ENCODE measurements at places on chromosomes 3 and 15.
A peak's percentile ranks its signal among the peaks of the same experiment; 100 is the strongest.

GRCh38 chr3:194382892-194383223 is 13.3 kb upstream of the LRRC15 start:
- DNase-seq: no peak

GRCh38 chr15:83107841-83108181 is 366 bp downstream of the TM6SF1 start:
- no peak for DNase-seq

- DNase-seq: peak; percentile 12
Measured at GRCh38 chr3:87503900-87504498, 227.6 kb upstream of the POU1F1 start.

DNA sequence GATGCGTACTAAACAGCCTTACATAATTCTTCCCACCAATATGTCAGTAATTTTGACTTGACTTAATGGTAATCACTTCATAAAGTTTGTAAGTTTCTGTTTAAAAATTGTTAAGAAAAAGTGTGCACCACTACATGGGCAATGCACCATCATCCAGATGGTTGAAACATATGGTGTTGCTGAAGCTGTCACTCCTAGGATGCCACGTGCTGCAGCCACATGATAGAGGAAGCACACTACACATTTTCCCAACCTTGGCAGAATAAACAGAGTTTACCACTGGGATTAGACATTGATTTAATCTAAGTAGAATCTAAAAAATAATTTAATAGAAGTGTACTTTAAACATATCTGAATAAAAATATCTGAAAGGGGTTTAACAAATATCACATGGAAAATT is 1209.9 kb downstream of the NSUN3 start:
- no peak for DNase-seq

GRCh38 chr3:54859184-54859583 is 68.7 kb downstream of the LRTM1 start:
- no peak for DNase-seq

GRCh38 chr15:31079519-31079918 is 22.0 kb downstream of the TRPM1 start:
- no peak for DNase-seq

GRCh38 chr3:11698326-11699082 is 54.8 kb upstream of the VGLL4 start:
- no peak for DNase-seq

DNA sequence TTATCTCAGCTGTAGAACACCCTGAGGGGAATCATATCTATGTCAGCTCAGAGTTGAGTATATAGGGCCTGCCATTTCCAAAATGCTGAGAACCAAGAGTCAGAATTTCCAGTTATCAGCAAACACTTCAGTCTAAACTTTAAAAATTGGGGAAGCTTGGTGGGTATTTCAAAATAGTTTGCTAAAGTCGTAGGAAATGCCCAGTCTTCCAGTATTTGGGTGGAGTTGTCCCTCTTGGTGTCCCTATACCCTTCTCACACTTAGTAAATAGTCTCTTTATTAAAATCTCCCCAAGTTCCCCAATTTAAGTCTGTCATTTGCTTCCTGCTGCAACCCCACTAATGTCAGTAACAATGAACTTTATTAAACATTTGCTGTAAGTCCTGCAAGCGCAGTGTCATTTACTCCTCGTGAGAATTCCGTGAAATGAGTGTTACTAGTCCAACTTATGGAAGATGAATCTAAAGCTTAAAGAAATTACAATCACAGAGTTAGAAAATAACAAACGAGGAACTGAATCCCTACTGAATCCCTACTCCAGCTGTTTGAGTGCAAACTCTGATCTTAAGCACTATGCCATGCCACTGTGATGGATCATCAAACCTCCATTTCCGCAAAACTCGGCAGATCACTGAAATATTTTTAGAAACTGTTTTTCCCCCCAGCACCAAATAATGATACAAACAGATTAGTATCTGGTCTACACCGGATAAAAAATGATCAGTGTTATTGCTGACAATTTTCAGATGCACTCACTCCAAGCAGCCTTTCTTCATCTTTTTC is 341.7 kb upstream of the PROK2 start:
- no peak for DNase-seq

DNA sequence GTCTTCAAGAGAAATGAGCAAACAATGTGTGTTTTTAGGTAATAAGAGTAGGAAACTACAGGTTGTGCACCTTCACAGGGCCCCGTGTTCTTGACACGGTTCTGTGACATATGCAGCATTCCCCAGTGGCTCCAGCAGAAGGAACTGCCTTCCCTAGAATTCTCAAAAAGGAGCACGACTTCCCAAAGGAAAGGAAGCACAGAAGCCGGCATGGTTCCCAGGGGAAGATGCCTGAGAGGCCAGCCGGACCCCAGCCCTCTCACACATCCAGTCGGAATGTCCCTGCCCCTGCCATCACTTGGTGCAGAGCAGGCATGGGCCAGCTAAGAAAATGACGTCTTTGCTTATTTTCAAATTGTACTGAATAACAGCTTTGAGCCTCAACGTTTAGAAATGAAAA is 187.3 kb upstream of the NSMCE3 start:
- no peak for DNase-seq

- DNase-seq: peak; percentile 58
Measured at GRCh38 chr3:150545419-150546225, 674 bp downstream of the SERP1 start.

DNA sequence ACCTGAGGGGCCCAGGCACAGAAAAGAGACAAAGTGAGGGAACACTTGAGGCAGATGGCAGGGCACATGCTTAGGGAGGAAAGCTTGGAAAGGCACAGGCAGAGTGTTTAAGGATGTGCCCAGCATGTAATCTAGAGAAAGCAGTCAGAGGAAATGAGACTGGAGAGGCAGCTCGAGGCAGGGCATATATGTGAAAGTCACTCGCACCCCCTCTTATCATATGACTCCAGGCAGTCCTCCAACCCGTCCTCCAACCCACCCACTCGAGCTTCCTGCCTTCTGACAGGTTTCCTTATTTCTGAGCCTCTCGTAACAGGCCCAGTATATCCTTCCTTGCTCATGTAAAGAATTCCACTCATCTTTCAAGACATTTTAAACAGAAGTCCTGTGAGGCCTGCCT is 294.0 kb downstream of the SOX2 start:
- no peak for DNase-seq

- peak; percentile 17 for DNase-seq
Measured at GRCh38 chr3:24494618-24495325, at the start of gene THRB. TSS of gene THRB (minus strand) at chr3:24494850.

- no peak for DNase-seq
Measured at GRCh38 chr3:14522768-14523167, 17.4 kb downstream of the GRIP2 start.

- DNase-seq: no peak
Measured at GRCh38 chr3:54008099-54008498, 114.3 kb upstream of the CACNA2D3 start.

GRCh38 chr3:38722781-38723568 is 73.5 kb upstream of the SCN5A start:
- no peak for DNase-seq

DNA sequence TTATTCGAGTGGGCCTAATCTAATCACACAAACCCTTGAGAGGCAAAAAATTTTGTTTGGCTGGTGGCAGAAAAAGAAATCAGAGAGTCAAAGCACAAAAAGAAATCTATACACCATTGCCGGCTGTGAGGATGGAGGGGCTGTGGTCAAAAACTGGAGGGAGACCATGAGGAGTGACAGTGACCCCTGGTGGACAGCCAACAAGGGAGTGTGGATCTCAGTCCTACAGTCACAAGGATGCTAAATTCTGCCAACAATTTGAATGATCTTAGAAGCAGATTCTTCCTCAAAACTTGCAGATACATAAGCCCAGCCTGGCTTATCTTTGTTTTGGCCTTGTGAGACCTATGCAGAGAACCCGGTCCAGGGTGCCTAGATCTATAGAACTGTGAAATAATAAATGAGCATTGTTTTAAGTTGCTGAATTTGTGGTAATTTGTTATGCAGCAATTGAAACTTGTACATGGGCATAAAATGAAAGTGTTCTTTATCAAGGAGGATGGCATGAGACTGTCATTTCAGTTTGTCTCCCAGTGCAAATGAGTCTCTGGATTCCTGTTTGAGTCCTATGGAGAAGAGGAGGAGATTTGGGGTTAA is 103.0 kb upstream of the ARHGEF26 start:
- peak; percentile 29 for DNase-seq

- DNase-seq: no peak
Measured at GRCh38 chr3:105788593-105788992, 80.2 kb downstream of the CBLB start.

DNA sequence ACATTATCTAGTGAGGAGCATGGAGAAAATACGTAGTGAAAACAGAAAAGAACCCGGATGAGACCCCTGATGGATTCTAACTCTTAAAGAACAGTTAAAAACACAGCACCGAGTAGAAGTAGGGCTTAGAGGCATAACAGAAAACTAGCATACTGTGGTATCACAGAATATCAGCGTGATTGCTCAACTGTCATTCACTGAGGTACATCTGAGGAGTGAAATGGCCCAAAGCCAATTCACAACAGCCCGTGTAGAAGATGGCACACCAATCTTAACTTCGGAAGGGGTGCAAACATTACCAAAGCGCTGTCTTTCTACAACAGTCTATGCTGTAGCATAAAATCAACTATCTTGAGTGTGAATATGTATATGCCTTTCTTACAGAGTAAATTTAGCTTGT is 1.8 kb downstream of the CLASP2 start:
- no peak for DNase-seq

GRCh38 chr3:113556316-113556945 is 24.1 kb downstream of the SIDT1 start:
- DNase-seq: no peak

DNA sequence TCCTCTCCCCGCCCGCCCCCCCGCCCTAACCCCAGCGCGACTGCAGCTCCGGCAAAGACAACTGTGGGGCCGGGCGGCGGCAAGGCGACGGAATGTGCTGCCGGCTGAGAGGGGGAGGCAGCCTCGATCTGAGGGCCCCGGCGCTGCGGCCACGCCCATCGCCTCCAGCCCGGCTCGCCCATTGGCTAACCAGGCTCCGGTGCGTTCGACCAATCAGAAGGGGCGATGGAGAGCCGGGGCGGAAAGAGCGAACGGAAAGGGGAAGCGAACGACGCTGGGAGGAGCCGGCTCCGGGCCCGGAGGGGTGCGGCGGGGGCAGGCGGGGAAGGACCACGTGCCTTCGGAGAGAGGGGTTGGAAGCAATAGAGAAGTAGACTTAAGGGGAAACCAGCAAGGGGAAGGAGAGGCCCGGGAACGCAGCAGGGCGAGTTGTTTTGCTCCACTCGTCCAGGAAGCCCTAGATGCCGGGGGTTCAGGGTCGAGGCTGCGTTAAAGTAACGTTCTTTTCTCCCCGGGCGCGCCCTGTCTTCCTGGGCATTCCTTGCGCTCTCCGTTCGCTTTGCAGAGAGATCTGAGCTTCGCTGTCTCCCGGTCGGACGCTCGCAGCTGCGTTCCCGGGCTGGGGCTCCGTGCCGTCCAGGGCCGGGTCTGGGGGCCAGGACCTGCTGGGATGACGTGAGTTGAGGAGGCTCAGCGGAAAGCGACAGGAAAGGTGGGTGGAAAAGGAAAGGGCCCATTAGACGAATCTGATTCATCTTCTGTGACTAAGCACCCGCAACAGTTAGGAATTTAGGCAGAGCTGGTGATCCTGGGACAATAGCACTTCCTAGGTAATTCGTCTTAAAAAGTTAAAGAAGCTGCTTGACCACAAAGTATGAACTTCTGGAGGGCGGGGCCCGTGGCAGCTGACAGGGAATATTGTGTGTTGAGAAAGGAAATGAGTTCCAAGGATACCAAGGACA is at the start of gene KPNA4:
TSS of gene KPNA4 (minus strand) at position 130 of the 962 bp plus-strand sequence. CDS start 289 bp downstream, outside the sequence.
- DNase-seq: peak; percentile 96

- peak; percentile 55 for DNase-seq
Measured at GRCh38 chr3:51391566-51392354, 675 bp downstream of the RBM15B start.

DNA sequence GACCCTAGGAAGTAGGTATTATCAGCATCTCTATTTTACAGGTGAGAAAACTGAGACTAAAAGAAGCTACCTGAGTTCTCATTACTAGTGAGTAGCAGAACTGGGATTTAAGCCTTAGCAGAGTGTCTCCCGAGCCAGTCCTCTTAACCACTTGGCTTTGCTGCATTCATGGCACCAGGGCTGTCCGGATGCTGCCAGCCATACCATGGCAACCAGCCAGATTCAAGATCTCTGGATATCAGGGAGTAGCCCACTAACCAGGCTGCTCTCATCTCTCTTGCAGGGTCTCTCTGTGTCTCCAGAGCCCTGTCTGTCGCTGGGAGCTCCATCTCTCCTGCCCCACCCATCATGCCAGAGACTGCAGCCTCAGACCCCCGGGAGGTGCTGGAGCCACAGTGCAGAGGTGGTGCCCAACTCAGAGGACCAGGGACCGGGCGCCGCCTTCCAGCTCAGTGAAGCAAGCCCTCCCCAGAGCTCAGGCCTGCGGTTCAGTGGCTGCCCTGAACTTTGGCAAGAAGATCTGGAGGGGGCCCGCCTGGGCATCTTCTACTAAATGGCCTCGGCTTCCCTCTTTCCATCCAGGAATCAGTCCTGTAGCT is 1.7 kb downstream of the MESP2 start:
- no peak for DNase-seq

DNA sequence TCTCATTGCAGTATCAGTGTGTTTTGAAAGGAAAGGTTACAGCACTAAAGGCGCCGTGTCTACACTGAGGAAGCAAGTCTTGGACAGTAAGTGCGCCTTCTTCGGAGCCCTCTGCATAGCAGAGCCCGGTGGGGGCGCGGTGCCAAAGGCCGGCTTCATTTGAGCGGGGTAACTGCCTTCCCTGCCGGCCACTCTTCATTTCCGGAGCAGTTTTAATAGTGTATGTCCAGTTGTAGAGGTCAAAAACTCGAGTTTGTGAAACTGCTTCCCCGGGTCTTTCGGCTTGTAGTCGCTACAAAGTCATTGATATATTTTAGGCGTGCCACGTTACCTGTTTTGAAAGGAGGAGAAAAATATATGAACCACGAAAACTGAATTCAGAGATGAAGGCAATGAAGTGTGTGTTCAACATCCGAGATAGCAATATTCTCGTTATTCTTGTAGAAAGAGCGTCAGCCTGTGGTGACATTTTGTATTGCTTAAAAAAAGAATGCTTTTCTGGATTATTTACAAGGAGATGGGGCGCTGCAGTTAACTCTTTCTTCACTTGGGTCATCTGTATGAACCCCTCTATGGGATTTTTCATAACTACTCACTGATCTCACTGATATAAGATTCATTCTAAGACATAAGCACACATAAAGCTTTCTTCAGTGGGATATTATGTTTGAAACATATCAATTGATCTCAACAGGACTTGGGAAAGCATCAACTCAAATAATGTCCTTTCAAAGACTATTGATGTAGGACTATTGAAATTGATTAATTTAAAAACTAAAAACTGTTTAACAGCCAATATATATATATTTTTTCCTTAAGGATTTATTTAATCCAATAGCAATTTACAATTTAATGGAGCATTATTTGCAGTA is 3.0 kb downstream of the ALCAM start:
- peak; percentile 53 for DNase-seq

- DNase-seq: no peak
Measured at GRCh38 chr15:22939051-22939450, 41.1 kb downstream of the CYFIP1 start.

DNA sequence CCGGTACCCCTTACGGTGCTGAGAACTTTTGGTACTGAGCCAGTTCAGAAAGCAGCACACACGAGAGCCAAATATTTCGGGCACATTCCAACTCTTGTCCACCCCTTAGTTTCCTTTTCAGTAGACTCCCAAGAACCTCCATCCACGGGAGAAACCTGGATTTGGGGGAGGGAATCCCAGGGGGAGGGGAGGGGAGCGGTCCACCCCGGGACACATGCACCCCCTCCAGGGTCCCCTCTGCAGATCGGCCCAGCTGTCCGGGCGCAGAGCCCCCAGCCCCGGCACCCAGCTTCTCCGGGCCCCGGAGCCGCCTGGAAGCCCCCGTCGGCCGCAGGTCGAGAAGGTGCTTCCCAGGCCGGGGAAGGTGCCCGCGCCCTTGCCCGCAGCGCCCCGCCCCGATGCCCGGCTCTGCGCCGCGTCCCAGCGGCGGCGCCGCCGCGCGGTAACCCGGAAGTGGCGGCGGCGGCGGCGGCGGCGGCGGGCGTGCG is 455 bp upstream of the ABHD17C start:
- peak; percentile 45 for DNase-seq

All from activated T-cell treated with anti-CD3 and anti-CD28 coated beads, Interleukin-2, amount 50 U/mL, for 72 hours (primary cell).